ENCODE measurements at places on chromosomes 2 and 18.

DNA sequence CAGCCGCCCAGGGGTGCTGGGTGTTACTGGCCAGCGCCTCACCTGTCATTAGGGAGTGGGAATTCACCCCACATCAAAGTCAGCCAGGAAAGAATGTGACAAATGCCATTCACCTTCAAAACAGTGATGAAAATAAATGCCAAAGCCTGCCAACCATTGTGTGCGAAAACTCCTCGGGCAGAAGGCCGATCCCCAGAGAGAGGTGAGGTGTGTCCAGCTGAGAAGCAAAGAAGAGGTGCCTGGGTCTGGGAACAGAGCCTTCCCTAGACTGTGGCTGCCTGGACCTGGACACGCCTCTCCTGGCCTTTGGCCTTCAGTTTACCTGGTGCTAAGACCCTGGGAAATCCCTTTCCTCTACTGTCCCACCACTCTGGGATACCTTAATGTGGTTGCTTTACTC, 142.7 kb downstream of the CYP26B1 start:
- DNase-seq: no peak

DNA sequence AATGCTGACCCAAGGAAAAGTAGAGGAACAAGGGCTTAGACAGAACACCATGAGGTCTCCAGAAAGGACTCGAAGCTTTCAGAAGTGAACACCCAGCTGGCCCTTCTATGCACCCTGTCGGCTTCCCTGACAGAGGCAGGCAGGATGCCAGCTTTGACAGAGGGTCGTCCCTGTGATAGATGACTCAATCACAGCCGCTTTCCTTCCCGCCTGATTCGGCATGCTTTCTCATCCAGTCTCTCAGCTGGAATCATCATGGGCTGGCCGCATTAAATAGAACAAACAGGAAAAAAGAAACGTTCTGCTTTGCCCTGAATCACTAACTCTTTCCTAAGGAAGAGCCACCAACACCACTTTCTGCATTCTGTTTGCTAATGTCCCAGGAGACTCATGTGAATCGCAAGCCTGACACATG, 140.3 kb upstream of the RAB12 start:
- no peak for DNase-seq

- DNase-seq: no peak
Observed at GRCh38 chr2:17799301-17800120, 16.7 kb upstream of the MSGN1 start.

DNA sequence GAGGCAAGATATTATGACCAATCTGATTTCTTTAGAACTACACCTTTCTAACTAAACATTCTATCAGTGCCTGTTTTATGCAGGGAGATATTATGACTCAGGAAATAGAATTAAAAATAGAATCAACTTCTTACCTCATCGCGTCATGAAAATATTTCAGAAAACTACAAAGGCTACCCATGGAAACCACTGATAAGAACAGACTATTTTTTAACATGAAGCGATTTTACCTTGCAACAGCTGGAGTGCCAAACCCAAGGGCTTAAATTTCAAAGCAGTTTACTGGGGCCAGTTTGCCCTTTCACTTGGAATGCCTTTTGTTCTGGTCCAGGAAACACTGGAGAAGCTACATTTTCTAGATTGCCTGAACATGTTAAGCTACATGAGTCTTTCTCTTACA, 304.8 kb upstream of the CCDC68 start:
- DNase-seq: no peak

DNA sequence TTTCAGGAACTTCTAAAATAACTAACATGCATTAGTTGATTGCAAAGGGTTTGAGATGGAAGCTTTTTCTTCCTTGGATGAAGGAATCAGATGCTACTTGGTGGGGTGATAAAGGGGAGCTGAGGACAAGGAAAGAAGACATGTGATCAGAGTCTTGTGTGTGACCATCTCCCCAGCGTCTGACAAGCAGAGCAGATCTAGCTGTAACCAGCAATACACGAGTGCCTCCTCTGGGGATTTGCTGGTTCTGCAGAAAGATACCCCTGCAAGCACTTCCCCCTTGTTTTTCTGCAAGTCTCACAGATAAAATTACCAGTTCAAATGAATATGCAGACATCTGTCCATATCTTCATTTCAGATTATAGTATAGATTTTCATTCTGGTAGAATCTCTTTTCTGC, 2.7 kb downstream of the CDH7 start:
- no peak for DNase-seq

GRCh38 chr18:79641722-79642497, 37.7 kb upstream of the CTDP1 start:
- no peak for DNase-seq

- no peak for DNase-seq
Observed at GRCh38 chr2:101114268-101114783, 36.9 kb downstream of the TBC1D8 start.

- no peak for DNase-seq
Observed at GRCh38 chr2:121650315-121650930, 1.2 kb upstream of the CLASP1 start.

DNA sequence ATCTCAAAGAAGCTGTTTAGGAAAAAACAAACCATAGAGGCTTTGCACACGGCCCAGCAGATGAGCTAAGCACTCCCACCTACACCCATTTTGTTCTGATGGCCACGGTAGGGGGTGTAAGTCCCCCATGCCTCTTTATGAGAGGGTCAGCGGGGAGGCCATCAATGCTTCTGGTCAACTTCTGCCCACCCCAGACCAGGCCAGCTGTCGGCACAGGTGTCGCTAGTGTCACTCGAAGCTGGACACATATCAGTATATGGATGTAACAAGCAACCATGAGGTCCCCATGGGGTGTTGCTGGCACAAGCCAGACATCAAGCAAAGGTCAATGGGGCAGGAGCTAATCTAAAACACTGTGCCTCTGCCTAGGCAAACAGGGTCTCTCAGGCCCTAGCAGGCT, 23.7 kb upstream of the SLC35F6 start:
- no peak for DNase-seq

DNA sequence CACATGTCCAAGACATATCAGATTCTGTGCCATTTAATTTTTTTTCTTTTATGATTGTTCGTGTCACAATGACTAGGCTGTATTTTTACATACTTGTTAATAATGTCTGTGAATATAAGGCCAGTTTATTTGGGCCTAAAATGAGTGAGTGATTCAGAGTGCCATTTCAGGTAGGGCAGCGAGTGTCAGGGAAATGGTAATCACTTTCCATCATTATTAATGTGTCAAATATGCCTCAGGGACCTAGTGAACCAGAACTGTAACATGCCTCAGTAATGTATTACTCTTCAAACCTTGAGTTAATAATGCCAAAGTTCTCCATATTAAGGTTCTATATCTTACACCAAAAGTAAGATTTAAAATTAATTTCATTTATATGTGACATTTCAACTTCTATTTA, 8.6 kb downstream of the FAM171B start:
- DNase-seq: no peak

GRCh38 chr2:26812731-26813130, 26.9 kb downstream of the CENPA start:
- no peak for DNase-seq

- DNase-seq: no peak
Observed at GRCh38 chr2:65158557-65158956, 28.7 kb upstream of the RAB1A start.

GRCh38 chr2:1049691-1050090, 99.0 kb downstream of the SNTG2 start:
- DNase-seq: no peak

DNA sequence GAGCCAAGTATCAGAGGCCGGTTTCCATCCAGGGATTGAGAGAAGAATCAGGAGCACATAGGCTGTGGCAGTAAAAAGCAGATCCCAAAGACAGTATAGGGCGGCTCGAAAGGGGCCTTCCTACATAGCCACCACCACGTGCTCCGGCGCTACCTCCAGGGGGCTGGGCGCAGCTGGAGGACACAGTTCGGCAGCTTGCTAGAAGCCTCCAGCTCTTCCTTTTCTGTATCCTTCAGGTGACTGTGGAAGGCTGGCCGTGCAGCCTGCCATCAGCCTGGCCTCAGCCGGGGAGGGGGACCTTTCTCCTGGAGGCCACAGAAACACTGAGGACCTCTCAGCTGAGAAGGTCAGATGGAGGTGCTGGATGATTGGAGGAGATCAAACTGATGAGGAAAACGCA, 183.6 kb upstream of the GLI2 start:
- DNase-seq: no peak

DNA sequence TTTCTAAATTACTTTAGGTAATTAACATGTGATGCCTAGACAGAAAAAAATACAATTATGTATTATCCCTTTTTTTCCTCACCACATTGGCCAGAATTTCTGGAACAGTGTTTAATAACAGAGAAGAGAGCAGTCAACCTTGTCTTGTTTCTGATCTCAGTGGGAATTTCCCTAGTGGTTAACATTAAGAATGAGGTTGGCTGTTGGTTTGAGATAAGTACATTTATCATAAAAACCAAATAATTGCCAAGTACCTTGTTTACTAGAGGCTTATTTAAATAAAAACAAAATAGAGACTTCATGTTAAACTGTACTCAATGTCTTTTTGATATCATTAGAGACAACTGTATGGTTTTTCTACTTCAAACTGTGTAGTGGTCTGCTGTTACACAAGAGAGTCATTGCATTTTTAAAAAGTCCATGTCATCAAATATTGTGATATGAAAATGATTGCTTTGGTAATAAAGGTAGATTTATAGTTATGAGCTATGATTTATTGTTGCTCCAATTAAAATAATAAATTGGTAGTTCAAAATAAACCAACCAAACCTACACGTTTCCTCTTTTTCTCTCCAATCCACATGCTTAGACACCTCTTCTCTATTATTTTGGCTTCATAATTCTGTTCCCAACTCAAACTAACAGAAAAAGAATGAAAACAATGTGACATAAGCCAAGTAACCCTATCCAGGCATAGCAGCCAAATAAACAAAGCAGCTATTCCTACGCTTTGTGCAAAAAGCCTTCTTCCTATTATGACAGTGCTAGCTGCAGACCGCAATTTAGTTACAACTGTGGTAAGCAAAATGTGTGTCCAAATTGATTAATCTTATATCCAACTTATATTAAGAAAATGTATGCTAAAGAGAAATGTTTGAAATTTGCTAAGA, 20.9 kb upstream of the TANK start:
- DNase-seq: peak; percentile 59

DNA sequence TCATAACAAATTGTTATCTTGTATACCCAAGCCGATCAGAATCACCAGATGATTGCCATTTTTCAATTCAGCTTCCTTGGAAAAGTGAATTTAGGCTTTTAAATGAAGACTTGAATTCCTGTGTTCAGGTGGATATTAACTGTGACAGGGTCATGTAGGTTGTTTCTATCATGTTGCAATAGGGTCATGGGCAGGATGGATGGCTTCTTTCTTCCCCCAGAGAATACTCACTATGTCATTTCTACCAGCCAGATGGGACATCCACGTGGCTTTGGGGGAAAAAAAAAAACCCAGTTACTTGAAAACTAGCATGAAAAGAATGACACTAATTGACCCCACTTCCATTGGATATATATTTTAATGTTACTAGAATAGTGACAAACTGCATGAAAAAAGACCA, 14.6 kb upstream of the DSG2 start:
- DNase-seq: no peak

- DNase-seq: no peak
Observed at GRCh38 chr2:26058390-26058789, 24.5 kb downstream of the RAB10 start.

DNA sequence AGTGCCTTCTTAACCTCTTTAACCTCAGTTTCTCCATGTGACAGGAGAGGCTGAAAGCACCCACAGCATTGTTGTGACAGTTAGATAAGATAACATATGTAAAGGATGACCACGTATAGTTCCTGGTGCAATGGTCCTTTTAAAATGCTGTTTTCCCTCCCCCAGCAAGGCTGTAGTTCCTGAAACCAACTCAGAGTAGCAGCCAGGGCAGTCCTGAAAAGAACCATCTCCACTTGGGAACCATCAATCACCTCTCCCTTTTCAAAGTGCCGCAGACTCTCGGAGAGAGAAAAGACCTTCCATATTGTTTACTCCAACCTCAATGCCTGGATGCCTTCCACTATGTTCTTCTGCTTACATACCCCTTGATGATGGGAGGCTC, 158.8 kb downstream of the DDX1 start:
- no peak for DNase-seq

DNA sequence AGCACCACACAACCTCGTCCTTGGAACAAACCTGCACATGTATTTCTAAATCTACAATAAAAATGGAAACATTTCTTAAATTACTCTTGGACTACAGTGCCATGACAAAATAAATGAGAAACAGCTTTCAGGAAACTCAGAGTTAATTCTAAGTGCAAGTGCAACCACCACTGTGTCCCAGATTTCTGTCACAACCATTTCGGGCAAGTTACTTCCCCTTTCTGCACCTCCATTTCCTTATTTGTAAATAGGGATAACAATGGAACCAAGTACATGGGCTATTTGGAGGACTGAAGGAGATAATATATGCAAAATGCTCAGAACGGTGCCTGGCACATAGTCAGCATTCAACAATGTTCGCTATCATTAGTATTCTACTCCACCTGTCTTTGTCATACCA, 93.2 kb downstream of the CACNB4 start:
- DNase-seq: no peak

DNA sequence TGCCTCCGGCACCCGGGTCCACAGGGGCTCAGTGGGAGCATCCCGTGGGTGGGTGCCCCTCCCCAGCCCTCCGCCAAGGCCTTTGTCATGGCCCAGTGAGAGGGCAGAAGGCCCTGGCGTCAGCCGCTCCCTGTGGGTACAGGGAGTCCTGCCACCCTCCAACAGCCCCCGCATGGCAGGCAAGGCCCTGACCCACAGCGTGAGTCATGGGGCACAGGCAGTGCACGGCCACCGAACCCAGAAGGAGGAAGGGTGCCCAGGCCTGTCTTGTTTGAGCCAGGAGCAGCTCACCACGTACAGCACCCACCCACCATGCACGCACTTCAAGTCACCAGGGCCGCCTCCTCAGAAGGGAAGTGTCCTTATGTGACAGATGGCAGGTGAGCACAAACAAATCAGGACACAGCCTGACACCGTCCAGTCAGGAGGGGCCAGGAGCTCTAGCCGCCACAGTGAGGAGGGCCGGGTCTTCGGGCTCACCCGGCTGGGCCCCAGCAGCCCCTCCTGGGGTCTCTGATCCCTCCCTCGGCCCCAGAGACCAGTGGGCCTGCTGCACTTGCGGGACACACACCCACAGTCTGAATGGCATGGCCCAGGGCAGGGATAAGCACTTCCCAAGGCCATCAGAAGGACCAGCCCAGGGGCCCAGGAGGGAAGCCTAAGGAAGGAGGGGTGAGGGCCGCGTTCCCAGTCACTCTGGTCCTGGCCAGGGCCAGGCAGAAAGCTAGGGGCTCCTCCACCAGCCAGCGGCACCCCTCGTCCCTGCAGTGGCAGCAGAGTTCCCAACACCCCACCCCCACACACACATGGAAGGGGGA, 25.8 kb downstream of the BIN1 start:
- no peak for DNase-seq

- no peak for DNase-seq
Observed at GRCh38 chr2:118309946-118310680, 221.8 kb downstream of the INSIG2 start.

- DNase-seq: no peak
Observed at GRCh38 chr2:214807653-214808052, 1.8 kb downstream of the BARD1 start.

- DNase-seq: no peak
Observed at GRCh38 chr2:184767059-184767458, 168.7 kb downstream of the ZNF804A start.

GRCh38 chr18:8627107-8627472, 17.9 kb downstream of the RAB12 start:
- DNase-seq: no peak

Measured in GM04504 (cell line).